ENCODE measurements at places on chromosomes 6 and 20. TPM values are rescaled to one million over a fixed set of nuclear protein-coding genes. Genes with fewer than 3 reads are reported as not detected.

DNAAF9 gene
- 19.5 TPM for polyA plus RNA-seq

SF3B5 gene
- polyA plus RNA-seq: 116 TPM

GRCh38 chr6:88512951-88513350 is 346.8 kb upstream of the CNR1 start:
- DNase-seq: no peak

DNA sequence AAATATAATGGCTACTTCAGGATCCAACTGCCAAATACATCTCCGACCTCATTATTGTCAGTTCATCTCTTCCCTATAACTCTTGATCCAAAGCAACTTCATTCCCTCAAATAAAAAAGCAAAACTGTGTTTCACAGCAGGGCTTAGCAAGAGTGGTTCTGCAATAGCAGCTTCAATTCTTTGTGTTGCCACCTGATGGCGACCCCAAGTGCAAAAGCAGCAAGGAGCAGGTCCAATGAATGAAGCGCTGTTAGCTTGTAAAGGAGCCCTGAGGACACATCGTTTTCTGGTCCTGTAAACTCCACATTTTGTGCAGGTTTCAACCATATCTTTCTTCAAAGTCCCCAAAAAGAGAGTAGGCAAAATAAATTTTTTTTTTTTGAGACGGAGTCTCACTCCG is 19.6 kb downstream of the RTN4IP1 start:
- no peak for DNase-seq
